Stimulated activated memory B cell treated with anti-CD40 and anti-IgM and Interleukin-4, amounts not matched to agents 10 μg/mL and 1 μg/mL and 100 μg/mL, for 72 hours (primary cell): ENCODE measurements at places on chromosomes 12 and 14.
A peak's percentile ranks its signal among the peaks of the same experiment; 100 is the strongest.

DNA sequence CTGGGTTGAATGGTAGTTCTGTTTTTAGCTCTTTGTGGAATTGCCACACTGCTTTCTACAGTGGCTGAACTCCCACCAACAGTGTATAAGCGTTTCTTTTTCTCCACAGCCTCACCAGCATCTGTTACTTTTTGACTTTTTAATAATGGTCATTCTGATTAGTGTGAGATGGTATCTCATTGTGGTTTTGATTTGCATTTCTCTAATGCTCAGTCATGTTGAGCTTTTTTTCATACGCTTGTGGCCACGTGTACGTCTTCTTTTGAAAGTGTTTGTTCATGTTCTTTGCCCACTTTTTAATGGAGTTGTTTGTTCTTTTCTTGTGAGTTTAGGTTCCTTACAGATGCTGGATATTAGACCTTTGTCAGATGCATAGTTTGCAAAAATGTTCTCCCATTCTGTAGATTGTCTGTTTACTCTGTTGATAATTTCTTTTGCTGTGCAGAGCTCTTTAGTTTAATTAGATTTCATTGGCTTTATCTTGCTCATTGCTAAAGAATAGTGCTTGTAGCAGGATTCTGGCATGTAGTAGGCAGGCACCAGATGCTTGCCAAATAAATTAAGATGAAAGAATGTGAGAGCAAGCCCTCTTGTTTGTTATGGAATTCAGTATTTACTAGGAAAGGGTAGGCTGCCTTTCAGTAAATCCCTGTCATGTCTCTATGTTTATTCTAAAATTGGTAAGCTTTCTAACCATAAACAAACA lies 86.8 kb downstream of the PDE3A start:
- no peak for ATAC-seq

DNA sequence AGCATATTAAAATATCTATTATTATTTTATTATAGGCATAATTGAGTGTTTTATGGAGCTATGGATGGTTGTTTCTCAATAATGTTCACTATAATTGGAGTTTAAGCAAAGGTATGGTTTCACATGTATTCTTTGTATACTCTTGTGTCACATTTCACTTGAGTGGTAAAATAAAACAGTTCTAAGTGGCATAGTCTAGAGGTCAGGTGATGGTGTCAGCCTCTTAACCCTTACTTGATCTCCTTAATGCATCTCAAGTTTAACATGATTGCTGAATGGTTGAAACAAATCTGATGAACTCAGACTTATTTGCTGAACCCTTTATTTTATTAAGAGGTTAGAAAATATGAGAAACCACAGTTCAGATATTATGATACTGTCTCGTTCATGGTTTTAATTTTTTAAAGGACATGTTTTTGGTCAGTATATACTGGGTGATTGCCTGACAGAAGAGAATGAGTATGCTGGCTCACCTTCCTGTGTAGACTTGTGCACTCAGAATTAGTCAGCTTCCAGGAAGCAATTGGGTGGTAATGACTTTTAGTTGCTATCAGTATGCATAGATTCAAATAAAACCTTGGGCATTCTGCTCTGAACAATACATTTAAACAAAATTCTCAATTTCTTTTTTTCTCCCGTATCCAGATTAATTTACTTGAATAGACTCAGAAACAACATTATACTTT lies 464.6 kb downstream of the PCNX1 start:
- ATAC-seq = peak; percentile 74

DNA sequence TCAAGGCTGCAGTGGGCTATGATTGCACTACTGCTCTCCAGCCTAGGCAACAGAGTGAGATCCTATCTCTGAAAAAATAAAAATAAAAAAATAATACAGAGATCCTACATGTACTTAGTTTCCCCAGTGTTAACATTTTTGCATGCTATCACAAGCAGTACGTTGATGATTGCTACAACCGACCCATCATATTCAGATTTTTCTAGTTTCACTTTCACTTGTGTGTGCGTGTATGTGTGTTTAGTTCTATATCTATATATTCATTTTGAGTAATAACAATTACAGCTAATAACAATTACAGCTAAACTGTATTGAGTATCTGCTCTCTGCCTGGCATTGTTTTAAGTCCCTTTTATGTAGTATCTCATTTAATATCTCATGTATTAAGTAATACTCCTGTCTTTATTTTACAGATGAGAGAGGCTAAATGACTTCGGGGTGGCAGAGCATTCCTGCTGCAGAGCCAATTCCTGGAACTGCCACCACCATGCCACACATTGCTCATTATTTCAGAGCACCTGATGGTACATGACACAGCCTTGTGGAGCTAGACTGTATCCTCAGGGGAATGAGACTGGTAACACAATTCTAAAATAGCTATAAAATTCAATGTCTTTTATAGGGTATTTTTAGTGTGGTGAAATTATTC lies 153.1 kb downstream of the BCAT1 start:
- ATAC-seq = no peak

DNA sequence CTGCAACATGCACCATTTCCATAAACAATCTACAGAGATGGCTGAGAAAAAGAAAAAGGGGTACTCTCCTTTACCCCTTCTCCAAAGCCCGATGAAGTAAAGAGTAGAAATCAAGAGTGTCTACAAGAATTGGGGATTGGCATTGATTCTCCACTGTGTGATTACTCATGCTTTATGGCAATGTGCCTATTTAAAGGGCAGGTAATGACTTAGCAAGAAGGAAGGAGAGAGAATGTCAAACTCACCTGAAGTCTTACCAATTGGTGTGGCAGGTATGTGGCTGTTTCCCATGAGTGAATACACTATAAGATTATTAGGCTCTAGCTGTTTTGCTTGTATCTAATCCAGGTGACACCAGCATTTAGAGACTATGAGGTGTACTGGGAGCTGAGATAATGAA lies 275.3 kb downstream of the CCER1 start:
- ATAC-seq = no peak

DNA sequence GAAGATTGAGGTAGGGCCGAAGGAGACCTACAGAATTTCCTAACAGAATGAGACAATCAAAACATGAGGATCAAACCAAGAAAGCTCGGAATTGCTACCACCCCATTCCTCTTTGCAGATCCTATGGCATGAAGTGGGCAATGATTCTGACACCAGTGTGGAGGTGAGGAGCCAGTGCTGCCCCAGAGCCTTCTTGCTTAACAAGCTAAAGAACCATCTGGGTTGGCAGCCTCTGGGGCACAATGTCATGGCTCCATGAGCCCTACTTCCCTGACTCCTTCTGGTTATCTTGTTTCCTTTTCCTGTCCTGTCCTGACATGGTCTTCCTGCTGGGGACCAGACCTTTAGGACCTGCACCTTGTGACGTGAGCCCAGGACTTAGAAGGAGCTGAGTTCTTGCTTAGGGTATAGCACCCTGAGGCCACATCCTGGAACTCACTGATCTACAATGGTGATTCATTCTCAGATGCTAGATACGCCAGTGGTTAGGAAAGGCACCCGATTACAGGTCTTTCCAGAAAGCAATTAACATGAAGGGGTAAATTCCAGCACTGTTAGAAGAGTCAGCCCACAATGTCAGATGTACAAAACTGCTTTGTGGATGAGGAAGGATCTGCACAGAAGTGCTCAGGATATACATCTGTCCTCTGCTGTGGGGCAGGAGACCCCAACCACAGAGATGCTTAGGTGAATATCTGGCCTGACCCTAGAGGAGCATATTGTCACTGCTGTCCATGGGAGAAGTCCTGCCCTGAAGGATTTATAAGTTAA lies 324.2 kb downstream of the ZFP36L1 start:
- ATAC-seq = peak; percentile 73

DNA sequence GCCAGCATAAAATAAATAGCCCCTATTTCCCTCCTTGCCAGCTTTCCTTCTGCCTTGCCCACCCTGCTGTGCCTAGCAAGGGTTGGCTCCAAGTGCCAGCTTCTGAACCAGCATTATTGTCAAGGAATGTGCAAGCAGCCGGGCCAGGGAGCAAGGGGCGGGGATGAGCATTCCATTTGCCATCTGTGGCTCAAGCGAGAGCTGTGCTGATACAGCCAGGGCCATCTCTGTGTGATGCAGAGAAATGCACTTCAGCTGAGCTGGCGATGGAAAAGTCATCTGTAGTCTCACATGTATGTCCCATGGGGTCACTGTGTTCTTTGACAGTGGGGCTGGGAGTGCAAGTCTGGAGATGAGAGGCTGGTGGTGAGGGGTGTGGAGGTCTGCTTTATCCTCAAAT lies 137.3 kb downstream of the SUDS3 start:
- ATAC-seq = no peak

DNA sequence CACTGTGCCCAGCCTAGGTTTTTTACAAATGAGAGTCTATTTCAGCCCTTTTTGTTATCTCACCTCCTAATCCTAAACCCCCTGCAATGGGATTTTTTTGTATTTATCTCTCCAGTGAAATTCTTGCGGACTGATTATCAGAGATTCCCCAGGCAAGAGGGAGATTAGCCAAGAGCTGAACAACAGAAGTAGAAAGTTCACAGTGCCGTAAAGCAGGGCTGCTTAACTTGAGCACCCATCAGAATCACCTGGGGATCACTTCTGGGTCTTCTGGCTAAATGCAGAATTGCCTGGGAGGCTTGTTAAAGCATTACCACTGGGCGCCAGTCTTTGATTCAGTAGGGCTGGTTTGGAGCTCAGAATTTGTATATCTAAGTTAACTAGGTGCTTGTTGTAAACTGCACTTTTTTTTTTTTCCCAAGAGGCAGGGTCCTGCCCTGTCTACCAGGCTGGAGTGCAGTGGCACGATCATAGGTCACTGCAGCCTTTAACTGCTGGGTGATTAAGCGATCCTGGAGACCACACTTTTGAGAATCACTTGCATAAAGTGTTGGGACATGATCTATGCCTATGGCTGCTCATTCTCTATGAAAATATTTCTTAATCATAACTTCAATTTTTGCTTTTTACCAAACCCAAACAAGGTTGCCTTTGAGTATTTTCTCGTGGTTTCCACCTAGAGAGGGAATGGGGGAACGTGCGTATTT lies 1.1 kb upstream of the DPPA3 start:
- ATAC-seq = no peak

- ATAC-seq = no peak
These were observed 9.1 kb upstream of the CARMIL3 start for GRCh38 chr14:24042746-24043145.

DNA sequence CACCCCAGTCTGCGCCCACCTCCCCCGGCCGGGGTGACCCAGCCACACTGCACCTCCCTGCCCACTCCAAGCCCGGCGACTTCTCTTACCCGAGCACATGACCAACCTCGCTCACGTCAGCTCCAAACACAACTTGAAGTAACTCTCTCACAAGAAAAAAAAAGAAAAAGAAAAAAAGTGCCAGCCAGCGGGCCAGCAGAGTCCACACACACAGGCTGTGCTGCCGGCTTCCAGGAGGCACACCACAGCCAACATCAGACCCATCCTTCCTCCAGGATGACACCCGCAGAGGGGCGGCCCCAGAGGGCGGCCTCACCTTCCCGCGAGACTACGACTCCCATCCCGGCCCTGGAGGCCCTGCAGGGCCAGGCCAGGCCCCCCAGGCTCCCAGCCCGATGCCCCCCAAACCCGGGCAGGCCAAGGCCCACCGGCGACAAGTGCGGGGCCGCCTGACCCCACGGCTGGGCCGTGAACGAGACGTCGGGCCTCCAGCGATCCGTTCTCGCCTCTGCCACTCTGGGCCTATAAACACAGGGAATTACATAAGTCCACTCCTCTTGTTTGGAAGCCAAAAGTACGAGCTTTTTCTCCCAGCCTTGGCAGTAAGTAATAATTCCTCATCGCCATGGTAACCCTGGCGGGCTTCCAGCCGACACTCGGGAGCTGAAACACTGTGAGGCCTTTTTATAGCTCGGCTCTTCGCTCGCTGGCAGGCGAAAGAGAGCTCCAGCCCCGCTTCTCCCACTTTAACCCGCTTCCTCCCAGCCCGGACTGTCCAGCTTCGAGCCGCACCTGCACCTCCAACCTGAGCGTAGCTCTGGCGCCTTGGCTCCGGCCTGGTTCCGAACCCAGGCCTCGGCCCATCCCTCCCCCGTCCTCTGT lies 49.1 kb downstream of the NCOR2 start:
- ATAC-seq = no peak

- no peak for ATAC-seq
These were observed 381.0 kb upstream of the USP15 start for GRCh38 chr12:61879229-61879628.

GRCh38 chr12:121205491-121205890 lies 4.4 kb upstream of the P2RX4 start:
- ATAC-seq = no peak

DNA sequence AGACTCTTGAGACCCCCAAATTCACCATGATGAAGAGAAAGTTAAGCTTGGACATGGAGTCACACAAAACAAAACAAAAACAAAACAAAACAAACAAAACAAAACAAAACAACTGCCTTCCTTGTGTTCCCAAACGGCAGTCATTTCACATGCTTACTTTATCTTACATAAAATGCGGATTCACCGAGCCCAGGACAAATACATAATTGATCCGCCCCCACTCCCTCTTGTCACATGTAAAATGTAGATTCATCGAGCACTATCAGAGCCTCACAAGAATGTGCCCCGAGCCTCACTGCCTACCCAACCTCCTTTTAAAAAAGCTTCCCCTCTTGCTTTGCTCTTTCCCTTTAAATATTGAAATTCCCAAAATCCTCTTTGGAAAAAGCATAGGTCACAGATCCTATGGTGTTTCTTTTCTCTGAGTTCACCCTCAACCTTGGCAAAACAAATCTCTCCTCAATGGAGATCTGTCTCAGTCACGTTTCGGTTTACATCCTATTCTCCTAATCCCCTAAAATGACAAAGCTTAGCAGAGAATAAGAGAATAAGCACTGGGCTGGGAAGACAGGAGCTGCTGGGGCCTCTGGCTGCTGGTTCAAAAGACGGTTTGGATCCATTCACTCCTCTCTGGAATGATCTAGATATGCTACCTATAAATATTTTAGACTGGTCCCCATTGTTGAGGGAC lies 83.7 kb downstream of the NINJ2 start:
- no peak for ATAC-seq

DNA sequence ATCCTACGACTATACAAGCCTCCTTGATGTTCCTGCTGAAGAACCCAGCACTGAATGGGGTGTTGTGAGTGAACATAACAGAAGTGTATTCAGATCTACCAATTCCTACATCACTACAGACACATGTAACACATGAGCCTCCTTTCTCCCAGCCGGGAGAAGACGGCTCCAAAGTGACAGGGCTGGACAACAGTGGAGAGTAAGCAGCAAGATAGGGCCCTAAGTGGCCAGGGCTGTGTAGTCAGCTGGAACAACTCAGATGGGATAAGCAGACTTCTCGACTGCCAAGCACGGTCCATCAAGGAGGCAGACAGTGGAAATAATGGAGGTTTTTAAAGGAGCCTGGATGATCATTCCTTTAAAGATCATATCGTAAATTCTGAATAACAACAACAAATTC lies 73.5 kb downstream of the TTC7B start:
- ATAC-seq = no peak

GRCh38 chr12:63965936-63966605 lies 121.6 kb downstream of the SRGAP1 start:
- ATAC-seq = no peak

- no peak for ATAC-seq
These were observed 2.7 kb downstream of the STK38L start for GRCh38 chr12:27246774-27247173.

GRCh38 chr12:68479896-68480291 lies 130.8 kb upstream of the RAP1B start:
- no peak for ATAC-seq
